ENCODE measurements at places on chromosomes 12 and 14. TPM values are rescaled to one million over a fixed set of nuclear protein-coding genes. Genes with fewer than 3 reads are reported as not detected.

- DNase-seq = no peak
Observed at GRCh38 chr12:122999986-123000420, 19.5 kb downstream of the ARL6IP4 start.

DNA sequence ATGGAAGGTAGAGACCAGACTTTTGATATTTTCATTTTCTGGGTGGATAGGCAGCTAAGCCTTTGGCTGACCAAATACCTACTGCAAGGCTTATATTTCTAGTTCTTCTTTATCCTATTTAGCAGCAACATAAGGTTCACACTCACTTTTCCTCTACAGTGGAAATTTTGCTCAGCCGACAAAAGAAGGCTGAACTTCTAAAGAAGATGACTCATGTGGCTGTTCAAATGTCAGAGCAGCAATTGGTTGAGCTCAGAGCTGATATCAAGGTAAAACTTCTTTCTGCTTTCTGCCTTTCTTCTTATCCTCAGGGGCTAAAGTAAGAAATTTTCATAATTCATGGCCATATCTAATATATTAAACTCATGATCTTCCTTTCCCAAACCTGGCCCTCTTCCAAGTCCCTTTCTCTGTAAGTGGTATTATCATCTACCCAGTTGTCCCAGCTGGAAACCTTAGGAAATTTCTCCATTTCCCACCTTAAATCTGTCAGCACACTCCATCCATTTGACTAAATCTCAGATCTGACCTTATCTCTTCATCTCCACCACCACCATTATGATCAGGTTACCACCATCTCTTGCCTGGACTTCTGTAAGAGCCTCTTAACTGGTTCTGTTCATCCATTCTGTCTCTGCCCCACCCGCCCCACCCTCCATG, 19.8 kb upstream of the KCNH3 start:
- DNase-seq = no peak

DNA sequence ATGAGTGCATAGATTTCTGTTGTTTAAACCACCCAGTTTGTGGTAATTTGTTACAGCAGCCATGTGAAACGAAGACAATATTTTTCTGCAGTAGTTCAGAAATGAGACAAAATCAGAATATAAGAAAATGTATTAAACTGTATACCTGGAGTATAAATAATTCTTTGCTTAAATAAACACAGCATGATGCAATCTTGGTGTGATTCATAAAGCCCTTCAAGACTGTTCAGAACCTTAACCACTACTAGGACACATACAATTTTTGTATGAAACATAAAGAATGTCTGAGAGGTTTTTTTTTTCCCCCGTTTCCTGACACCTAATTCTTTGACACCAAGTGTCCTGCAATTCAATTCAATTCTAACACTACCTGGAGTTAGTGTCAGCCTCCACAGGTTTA, 10.5 kb downstream of the C12orf75 start:
- DNase-seq = peak; percentile 75

DNA sequence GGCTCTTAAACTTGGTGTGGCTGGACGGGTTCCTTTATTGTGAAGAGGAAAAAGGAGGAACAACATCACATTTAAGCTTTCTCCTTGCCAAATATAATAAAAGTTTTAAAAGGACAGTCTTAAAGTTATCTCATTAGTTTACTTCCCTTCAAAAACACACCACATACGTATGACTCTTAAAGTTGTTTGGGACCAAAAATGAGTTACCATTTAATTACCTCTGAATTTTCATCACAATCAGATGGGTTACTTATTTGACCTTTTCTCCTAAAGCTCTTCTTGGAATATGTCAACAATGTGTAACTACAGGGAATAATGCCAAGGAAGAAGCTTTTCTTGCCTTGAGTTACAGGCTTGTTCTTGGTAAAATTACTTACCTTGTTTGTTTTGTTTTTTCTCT, 16.4 kb downstream of the RAB21 start:
- DNase-seq = no peak

GRCh38 chr12:94892544-94893267, 110.8 kb downstream of the NDUFA12 start:
- no peak for DNase-seq

- no peak for DNase-seq
Observed at GRCh38 chr12:124002021-124002644, 29.1 kb downstream of the ZNF664 start.

GRCh38 chr12:117912756-117913155, 56.0 kb downstream of the KSR2 start:
- DNase-seq = no peak

DNA sequence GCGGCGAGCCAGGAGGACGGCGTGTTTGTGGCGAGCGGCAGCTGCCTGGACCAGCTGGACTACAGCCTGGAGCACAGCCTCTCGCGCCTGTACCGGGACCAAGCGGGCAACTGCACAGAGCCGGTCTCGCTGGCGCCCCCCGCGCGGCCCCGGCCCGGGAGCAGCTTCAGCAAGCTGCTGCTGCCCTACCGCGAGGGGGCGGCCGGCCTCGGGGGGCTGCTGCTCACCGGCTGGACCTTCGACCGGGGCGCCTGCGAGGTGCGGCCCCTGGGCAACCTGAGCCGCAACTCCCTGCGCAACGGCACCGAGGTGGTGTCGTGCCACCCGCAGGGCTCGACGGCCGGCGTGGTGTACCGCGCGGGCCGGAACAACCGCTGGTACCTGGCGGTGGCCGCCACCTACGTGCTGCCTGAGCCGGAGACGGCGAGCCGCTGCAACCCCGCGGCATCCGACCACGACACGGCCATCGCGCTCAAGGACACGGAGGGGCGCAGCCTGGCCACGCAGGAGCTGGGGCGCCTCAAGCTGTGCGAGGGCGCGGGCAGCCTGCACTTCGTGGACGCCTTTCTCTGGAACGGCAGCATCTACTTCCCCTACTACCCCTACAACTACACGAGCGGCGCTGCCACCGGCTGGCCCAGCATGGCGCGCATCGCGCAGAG, 873 bp downstream of the PLXNC1 start:
- DNase-seq = no peak

GRCh38 chr14:57987596-57988300, 121.9 kb upstream of the SLC35F4 start:
- DNase-seq = peak; percentile 6

The ACSM4 gene
- not detected for total RNA-seq

The KHNYN gene
- total RNA-seq = 128 TPM

The EML1 gene
- 6.0 TPM for total RNA-seq
